ENCODE measurements at places on chromosomes 13 and 19.

GRCh38 chr13:33340631-33341030, 55.1 kb upstream of the STARD13 start:
- DNase-seq, result no peak

GRCh38 chr13:73608157-73608516, 526.1 kb downstream of the KLF12 start:
- no peak for DNase-seq

DNA sequence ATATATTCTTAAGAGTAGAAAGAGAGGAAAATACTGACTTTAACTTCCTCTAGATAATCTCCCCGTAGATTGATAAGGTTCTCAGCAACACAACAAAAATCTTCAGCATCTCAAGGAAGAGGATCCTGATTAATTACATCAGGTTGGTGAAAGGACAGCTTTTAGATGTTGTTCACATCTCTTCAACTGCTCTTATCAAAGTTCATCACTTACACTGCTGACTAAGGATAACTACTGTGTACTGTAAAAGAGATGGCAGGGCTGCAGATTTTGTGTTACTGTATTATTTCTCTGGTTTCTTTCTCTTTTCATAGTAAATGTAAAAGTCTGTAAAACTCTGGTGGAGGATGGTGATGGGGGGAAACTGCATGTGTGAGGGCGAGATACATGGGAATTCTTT, 133.7 kb downstream of the PCDH9 start:
- DNase-seq, result no peak

DNA sequence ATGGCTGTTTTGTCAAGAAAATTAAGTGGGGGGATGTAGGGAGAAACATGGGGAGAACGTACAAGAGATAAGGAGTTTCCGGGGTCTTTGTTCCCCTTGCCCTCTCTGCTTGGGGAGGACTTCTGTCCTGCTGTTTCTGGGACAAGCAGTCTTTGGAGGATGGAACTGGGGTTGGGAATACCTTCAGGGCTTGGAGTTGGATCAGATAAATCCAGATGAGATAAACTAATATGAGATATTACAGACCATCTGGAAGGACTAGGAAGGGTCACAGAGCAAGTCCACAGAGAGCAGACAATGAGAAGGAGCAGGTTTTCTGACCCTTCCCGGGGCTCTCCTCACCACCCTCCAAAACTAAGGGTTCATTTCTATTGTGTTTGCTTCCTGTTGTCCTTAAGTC, 237.5 kb downstream of the TSHZ3 start:
- DNase-seq, result no peak

GRCh38 chr19:10727685-10728201, 9.9 kb downstream of the DNM2 start:
- no peak for DNase-seq

GRCh38 chr19:10418485-10419199, 1.7 kb upstream of the PDE4A start:
- DNase-seq, result no peak

DNA sequence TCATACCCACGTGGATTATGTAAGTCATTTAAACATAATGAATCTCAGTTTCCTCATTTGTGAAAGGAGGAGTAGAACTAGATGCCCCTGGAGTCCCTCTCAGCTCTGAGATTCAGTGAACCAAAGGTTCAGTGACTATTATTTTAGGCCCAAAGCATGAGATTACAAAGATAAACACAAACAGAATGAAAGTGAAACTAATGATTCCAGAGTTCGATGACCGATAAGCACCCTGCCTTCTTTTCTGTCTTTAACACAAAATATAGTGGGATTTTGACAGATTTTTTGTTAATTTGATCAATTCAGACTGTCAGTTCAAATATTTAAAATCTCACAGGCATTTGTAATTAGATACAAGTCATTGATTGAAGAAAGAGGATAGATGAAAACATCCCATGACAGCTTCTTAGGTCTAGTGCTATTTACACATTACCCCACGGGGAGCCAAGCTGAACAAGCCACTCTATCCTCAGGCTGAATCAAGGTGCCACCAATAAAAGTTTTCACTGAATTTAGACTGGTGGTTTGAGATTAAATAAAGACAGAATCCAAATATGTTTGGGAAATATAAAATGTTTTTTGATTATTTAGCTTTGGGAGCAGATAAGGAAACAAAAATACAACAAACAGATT, 64.6 kb upstream of the RAP2A start:
- DNase-seq, result no peak

DNA sequence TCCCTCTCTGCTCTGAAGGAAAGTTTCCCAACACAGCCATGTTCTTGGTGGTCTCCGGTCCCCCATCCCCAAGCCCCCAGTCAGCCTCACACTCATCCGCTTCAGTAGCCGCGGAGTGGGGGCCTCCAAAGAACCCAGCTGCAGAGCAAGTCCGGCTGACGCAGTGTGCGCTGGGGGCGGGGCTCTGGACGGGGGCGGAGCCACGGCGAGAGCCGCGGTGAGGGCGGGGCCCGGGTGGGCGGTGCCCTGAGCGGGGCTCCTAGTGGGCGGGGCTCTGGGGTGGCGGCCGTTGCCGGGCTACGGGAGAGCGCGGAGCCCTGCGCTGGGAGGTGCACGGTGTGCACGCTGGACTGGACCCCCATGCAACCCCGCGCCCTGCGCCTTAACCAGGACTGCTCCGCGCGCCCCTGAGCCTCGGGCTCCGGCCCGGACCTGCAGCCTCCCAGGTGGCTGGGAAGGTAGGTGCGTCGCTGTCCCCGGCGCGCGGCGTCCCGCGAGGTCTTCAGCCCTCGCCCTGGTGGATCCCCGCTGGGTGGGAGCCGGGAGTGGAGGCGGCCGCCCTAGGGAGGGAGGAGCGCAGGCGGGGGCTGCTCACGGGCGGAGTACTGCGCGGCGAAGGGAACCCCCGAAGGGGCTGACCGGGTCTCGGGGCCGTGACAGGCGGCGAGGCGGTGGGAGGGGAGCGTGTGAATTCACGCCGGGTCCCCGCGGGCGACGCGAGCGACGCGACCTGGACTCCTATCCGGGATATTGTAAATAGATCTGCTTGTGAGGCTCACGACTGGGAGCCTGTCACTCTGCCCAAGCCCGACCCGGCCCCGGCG, 9.1 kb downstream of the TNFRSF19 start:
- peak; percentile 92 for DNase-seq

DNA sequence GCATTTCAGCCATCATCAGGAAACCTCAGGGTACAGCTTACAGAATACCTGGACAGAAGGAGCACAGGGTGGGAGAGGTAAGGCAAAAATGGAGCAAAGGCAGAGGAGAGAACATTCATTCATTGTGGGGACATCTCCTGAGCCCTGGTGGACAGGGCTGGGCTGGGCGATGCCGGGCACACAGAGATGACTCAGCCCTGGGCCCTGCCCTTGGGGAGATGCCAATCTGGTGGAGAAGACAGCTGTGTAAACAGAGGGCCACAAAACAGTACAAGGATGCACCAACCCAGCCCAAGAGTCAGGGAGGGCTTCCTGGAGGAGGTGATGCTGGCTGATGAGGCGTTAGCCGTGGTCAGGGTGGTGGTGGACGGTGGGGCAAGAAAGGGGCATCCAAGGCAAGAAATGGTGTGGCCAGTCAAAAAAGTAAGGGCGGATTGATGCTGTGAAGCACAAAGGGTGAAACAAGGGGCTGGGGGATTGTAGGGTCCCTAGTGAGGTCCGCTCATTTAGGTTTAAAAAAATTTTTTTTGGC, 3.6 kb upstream of the HAS1 start:
- DNase-seq, result no peak

DNA sequence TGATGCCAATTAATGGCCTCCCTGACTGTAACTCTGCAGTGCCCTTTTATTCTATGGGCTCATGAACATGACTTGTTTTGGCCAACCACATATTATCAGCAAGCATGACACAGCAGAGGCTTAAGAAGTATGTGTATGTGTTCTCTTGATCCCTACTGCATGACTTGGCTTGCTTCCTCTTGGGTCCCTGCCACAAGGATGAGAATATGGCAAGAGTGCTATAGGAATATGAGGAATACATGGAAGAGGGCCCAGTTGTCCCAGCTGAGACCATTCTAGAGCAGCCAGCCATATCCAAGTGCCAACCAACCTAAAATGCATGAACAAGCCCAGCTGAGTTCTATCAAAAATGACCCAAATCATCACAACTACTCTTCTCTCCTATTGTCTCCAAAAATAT, 576.7 kb upstream of the PCDH9 start:
- DNase-seq, result no peak

- DNase-seq, result no peak
Observed at GRCh38 chr19:58338825-58339558, 12.2 kb downstream of the ZSCAN22 start.

- no peak for DNase-seq
Observed at GRCh38 chr13:111033172-111034130, 81.7 kb upstream of the ARHGEF7 start.

- no peak for DNase-seq
Observed at GRCh38 chr19:33290082-33290815, 12.1 kb downstream of the CEBPA start.

DNA sequence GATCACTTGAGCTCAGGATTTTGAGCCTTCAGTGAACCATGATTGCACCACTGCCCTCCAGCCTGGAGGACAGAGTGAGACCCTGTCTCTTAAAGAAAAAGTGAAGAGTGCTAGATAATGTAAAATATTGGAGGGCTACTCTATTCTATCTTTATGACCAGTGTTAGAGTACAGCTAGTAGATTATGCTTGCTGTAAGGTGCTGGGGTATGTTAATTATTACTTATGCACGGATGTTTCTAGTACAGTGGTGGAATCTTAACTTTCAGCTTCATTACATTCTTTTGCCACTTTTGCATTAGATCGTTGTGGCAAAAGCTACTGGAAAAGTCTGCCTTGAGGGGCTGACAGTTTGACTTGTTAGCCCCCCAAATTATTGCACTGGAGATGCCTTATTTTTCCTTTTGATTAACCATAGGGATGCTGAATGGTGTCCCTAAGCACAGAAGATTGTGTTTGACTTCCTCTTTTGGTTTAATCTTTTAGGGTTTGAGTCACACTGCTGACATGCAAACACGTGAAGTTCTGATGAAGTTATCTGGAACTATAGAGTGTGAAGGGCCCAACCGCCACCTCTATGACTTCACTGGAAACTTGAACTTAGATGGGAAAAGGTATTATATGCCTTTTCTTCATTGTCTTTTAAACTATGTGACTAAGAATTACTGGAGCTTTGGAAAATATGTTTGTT, 169.8 kb downstream of the ATP8A2 start:
- no peak for DNase-seq

DNA sequence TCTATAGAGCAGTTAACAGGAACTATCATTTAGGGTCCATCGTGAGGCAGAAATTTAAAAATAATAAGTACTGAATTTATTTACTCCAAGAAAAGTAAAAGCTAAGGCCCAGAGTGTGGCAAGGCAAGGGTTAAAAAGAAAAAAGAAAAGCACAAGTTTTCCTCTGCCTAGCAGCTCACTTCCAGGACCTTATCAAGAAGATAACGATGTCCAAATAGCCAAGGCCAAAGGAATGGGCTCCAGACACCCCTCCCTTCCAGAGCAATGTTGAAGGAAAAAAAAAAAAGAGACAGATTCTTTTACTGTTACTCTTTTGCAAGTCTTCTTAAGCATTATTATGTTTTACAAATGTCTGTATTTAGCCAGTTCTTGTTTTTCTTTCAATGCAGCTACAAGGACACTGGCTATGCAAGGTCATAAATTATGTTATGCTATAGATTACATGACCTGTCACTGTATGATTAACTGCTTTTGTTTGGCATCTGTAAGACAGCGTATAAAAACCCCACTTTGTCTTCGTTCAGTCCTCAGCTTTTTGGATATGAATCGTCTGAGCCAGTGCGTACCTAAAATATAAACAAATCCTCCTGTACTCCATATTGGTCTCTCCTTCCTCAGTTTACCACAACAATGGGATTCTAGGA, 2.9 kb upstream of the ZNF700 start:
- DNase-seq, result no peak

- no peak for DNase-seq
Observed at GRCh38 chr13:45748941-45749759, 47.0 kb downstream of the CBY2 start.

DNA sequence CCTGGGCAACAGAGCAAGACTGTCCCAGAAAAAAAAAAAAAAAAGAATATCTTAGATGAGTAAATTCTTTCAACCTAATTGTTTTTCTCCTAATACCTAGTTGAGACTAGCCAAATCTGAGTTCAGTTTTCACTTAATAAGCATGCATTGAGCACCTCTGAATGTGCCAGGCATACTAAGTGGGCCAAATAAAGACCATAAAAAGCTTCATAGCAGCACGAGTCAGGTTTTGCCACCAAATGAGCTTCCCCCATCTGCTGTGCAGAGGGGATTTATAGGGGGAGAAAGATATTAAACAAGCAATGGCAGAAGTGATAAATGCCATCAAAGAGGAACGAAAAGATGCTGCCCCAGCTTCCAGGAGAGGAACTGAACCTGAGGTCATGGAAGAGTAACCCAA, 11.4 kb downstream of the THSD1 start:
- DNase-seq, result no peak

DNA sequence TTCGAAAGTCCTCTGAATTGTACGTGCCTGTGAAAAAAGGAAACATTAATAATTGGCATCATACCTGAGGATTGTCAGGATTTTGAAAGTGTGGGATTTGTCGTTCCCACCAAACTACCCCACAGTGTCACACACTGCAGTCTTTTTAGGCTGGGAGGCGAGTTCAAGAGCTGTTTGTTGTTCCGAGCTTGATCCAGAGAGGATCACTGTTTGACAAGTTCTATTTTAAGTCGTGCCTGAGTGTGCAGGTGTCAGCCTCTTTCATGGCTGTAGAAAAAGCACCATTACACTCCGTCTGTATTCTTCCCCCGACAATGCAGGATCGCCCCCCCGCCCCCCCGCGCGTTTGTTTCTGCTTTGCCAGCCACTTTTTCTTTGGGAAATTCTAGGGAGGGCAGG, 635 bp upstream of the NBEA start:
- no peak for DNase-seq

GRCh38 chr13:26485786-26486185, 71.7 kb upstream of the WASF3 start:
- no peak for DNase-seq

DNA sequence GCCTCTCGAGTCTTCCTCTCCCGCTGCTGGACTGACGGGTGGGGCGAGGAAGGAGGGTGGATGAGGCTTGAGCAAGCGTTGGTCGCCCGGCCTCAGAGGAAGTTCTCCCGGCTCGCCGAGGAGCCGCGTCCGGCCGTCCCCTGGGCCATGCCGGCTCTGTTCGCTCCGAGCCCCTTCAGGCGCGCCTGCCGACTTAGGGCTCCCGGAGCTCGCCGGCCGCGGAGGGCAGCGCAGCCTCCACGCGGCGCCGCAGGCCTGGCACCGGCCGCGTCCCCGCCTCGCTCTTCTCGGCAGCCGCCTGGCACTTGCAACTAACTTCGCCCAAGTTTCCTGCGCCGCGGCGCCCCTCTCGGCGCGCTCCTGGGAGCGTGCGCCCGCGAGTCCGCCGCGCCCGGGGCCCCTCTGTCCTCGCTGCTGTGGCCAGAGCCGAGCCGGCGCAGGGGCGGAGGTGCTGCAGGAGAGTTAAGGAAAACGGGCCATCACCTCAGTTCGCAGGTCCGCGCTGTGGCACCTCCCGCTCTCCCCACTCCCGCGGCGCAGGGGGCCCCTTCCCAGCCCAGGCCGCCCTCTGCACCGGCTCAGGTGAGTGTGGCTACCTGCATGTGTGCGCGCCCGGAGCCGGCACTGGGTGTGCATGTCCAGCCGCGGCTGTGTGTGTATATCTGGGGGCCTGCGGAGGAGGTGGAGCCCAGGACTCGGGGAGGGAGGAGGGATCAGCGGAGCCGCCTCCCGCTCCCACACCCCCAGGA, 641 bp upstream of the SOX21 start:
- DNase-seq, result no peak
